ENCODE measurements at places on chromosomes 11 and 22.

GRCh38 chr11:125871391-125872137, 15.9 kb upstream of the HYLS1 start:
- DNase-seq: no peak

DNA sequence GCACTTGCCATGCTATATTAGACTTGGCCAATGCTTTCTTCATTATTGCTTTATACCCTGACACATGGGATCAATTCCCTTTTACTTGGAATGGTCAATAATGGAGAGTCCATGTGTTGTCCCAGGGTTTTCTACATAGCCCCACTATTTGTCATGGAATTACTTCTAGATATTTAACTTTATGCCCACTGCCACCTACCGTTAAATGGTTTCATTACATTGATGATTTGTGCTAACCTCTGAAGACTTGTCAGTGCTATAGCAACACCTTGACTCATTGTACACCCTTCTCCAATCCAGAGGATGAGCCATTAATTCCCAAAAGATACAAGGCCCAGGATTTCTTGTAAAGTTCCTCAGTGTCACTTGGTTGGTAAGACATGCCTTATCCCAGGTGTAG, 31.4 kb upstream of the SLC22A25 start:
- DNase-seq: no peak

- DNase-seq: no peak
These were observed 6.3 kb downstream of the SYT7 start for GRCh38 chr11:61574611-61575010.

GRCh38 chr11:14290422-14290821, 68.6 kb downstream of the RRAS2 start:
- DNase-seq: no peak

GRCh38 chr22:43890901-43891331, 897 bp downstream of the PNPLA5 start:
- DNase-seq: no peak

DNA sequence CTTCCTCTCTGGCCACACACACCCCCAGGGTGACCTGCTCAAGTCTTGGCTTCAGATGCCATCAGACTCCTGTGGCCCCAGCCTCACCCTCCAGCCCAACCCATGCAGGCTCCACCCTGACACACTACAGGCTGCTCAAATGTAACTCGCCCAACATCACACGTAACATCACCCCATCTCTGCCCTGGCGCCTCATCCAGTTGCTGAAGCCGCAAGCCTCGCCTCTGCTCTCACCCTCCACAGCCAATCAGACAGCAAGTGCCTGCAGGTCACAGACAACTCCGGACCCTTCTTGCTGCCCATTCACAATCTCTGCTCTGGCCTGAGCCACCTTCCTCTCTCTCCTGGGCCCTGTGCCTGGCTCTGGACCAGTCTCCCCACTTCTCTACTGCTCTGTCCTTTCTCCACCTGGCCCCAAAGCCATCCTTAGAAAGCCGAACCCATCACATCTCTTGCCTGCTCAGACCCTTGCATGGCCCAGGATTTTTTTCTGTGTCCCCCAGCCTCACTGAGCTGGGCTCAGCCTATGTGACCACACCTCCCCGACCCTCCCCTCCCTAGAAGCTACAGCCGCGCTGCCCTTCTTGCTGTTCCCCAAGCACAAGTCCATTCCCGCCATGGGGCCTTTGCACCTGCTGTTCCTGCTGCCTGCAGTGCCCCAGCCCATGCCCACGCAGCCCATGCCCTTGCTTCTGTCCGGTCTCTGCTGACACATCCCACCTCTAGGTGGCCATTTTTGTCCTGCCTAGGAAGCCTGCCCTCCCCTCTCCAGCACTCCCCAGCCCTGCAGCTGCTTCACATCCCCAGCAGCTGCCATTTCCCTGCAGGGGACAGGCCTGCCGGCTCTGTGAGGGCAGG, 333.9 kb downstream of the CTTN start:
- no peak for DNase-seq

DNA sequence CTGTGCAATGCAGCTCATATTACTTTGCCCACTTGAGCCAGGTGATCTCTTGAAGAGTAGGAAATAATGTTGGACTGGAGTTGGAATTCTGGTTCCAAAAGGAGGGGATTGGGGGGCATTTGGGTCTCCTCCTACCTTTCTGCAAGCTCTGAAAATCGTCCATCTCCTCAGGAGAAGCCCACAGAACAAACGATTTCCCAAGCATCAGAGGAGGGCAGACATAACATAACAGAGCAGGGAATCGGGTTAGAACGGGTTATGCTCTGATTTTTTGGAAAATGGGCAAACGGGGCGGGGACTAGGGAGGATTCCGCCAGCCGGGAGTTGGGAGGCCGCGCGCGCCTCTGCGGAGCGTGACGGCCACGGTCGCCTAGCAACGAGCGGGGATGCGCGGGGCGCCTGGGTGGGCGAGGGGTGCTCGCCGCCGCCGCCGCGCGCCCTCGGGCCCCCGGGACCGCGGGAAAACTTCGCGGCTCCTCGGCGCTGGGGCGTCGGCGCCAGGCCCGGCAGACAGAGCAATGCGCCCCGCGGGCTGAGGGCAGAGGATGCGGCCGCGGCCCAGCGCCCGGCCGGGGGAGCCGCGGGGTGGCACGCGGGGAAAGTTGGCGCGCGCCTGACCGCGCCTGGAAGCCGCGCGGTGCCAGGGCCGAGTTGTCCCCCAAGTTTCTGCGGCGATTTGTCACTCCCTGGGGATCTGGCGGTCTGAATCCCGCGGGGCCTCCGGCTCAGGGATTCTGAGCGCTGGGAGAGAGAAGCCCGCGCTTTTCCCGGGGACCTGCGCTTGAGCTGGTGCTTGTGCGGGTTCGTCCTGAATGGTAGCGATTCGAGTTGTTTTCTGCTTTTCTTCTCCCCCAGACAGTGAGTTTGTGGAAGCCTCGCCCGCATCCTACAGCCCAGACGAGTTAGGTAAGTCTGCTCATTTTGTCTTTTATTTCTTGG, 27.8 kb upstream of the AMOTL1 start:
- no peak for DNase-seq

DNA sequence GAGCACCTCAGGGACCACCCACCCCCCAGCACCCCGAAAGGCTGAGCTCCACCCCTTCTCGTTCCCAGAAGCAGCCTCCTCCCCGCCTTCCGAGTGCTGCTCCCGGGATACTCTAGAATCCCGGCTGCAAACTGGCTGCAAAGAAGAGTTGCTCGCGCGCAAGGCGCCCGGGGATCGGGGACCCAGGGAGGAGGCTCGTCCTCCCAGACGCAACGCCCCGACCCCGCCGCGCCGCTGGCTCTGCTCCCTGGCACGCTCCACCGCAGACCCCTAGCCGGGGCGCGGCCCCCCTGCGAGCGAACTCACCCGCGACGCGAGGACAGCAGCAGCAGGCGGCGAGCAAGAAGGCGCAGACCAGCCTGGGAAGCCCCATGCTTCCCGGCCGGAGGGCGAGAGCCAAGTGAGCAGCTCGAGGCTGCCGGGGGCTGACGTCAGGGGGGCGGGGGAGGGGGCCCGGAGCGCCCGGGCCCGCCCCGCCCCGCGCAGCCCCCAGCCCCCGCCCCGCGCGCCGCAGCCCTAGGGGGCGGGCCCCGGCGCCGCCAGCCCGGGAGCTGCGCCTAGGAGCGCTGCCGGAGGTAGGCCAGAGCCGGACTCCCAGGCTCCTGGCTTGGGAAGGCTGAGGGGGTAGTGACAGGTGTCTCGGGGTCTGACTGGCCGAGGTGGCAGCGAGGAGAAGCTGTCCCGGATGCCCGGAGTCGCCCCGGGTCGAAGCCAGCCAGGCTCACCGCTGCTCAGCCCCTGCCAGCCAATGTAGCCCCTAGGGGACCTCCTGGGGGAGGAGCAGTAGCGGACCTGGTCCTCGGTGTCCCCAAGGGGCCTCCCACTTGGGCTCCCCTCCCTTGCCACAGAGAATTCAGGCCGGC, at the start of gene MCAM:
MCAM (minus strand) TSS at position 402 of the 863 bp plus-strand sequence; CDS start at position 373, 29 bp downstream.
- no peak for DNase-seq

DNA sequence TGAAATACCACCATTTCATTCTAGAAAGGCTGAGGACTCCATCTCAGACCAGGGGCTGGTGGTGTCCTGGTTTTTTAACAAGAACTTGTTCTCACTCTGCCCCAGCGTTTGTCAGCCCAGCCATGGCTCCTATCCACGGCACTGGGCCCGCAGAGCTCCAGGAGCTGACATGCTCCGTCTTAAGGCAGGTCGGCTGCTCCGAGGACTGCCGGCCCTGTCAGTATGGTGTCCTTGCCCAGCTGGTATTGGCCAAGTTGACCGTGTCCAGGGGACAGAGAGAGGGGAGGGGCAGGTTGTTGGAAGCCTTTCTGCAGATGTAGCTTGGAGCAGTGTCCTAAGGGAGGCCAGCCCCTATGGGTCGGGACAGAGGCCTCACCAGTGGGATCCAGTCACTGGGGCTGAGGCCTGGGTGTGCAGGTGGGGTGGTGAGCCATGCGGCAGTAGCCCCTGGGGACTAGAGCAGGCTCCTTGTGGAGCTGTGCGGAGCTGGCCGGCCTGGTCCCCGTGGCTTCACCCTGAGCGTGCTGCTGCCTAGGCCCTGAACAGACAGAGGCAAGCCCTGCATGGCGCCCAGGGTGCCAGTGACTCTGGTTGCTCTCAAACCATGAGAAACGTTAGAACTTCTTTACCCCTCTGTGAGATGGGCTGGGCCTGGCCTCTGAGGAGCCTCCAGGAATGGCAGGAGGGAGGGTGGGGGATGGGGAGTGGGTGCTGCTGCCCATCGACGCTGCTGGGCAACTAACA, 39.9 kb upstream of the KCNQ1OT1 start:
- DNase-seq: no peak

DNA sequence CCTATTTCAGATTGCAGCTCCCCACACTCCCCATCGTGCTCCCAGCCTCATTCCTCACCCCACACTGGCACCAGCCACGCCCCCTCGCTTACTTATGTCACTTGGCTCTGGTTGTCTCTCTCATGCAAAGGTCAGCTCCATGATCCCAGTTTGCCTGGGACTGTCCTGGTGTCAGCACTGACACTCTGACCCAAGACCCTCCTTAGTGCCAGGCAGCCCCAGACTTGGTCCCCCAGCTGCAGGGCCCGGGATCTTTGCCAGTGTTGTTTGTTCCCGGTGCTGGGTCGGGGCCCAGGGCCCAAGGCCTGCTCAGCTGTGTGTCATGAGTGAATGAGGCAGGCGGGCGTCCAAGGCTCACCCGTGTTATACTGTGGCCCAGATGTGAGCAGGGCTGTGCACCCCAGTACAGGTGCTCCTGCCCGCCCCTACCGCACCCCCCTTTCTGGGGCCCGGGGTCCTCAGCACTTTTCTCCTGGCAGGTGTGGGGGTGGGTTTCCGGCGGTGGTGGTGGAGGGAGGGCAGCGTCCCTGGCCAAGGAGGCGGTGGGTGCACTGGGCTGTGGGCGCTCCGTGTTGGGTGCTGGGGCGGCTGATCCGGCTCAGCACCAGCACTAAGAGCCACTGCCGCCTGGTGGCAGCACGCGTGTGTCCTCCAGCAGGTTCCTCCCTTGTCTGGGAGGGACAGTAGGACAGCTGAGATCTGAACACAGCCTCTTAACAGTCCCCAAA, 19.5 kb downstream of the IL17REL start:
- DNase-seq: peak; percentile 46

DNA sequence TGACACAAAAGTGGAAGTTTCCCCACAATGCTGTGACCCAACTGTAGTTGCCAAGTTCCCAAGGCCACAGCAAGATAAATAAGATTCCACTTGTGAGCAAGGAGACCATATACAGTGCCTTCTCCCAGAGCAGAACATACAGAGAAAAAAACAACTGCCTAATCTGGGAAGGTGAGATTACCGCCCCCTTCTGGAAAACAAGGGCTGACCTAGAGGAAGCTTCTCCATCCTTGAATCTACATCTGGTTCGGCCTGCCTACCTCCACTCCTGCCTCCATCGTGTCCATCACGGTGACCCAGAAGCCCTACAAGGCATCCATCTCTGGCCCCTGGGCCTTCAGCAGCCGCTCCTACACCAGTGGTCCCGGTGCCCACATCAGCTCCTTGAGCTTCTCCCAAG, 6.1 kb upstream of the RNASEH2C start:
- DNase-seq: no peak

DNA sequence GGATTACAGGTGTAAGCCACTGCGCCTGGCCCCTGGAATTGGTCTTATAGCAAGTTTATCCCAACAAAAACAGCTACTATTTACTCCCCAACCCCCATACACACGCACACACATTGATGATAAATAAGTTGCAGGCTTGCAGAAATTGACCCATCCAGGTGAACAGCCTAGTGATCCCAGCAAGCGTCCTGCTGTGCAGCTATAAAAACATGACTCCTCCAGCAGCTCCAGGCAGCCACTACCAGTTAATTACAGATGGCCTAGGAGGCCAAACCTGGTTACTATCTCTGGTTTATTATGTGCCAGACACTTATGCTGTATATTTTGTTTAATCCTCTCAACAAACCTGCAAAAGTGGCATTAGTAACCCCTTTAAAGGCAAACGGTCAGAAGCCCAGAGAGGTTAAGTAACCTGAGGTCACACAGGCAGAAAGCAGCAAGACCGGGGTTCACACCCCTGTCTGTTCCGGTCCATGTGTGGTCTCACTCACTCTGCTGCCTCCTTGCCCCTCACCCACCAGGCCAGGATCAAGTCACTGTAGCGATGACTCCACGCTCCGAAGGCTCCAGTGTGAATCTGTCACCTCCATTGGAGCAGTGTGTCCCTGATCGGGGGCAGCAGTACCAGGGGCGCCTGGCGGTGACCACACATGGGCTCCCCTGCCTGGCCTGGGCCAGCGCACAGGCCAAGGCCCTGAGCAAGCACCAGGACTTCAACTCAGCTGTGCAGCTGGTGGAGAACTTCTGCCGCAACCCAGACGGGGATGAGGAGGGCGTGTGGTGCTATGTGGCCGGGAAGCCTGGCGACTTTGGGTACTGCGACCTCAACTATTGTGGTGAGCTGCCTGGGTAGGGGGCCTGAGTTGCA, 6.6 kb downstream of the F2 start:
- no peak for DNase-seq

DNA sequence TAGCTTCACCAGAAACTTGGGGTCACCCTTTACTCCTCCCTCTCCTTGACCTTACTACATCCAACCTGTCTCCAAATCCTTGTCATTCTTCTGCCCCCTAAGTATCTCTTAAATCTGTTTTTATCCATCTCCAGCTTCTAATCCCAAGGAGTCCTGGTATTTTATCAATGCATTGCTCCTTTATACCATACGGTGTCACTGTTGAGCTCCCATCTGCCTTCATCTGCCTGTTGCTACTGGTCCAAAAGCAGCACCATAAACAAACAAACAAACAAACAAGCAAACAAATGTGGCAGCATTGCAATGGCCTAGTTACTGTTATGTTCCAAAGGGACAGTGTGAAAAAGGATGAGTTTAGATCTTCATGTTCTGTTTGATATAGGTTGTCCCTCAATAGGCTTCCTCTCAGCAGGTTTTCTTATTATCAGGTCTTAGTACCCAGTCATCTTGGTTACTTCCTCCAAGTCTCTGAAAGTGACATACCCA, 34.2 kb downstream of the DNHD1 start:
- DNase-seq: no peak

- DNase-seq: no peak
These were observed 167.0 kb downstream of the BUD13 start for GRCh38 chr11:116605543-116606459.

- DNase-seq: no peak
These were observed 17.0 kb upstream of the FXYD2 start for GRCh38 chr11:117841551-117842031.

Measured in central memory CD8-positive, alpha-beta T cell (primary cell).